Inflammatory macrophage treated with lipopolysaccharide for 1 hour (primary cell): ENCODE measurements at places on chromosomes 3 and 15.
A peak's percentile ranks its signal among the peaks of the same experiment; 100 is the strongest.

DNA sequence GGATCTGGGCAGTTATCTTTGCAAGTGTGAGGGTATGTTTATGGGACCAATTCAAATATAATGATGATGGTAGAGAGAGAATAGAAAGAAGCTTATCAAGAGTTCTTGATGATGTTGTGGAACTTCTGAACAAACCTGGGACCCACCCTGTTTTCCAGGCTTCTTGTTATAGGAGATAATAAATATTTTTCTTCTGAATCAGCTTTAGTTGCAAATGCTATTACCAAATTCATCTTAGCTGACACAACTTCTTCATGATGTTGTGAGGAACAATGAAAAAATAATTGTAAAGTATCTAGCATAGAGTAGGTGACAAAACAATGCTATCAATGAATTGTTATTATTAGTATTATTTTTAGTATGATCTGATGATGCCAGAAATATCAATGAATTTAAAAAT, 43.5 kb upstream of the PTX3 start:
- DNase-seq, result no peak

DNA sequence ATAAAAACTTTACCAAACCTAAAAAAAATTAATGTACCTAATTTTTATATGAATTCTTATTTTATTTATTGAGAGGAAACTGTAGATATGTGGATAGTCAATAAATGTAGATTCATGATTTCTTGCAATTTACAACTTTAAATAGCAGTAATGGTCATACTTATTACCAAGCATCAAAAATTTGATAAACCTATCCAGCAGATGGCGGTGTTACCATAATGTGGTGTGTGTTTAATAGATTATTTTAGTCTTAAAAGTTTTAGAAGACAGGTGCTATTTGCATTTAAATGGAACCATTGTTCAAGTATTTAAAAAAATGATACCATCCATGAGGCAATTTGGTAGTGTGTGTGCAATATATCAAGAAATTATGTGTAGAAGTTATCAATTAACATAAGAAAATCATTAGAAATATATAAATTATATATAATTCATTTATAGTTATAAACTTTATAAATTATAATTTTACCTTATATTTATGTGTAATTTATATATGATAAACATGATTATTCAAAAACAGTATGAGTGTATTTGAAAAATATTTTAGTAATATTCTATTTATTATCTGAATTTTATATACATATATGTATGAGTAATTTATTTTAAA, 176.0 kb upstream of the BCHE start:
- peak; percentile 66 for DNase-seq

GRCh38 chr3:124565013-124565412, 165.2 kb upstream of the UMPS start:
- peak; percentile 30 for DNase-seq

- DNase-seq, result no peak
Observed at GRCh38 chr3:143596957-143597642, 251.2 kb downstream of the SLC9A9 start.

DNA sequence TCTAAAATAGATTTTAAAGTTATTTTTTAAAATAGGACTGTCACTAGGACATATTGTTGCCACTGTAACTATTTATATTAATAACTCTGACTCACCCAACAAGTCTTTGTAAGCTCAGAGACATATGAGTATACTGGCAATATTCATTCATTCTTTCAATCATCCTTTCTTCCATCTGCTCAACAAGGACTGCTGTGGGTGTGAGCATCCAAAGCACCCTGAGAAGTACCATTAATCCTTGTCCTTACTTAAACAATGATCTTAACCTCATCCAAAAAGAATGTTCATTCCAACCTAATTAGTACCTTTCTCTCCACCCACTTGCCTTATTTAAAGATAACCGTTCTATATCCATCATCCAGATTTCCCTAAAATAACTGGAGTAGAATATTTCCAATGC, 94.2 kb upstream of the PPP2R3A start:
- DNase-seq, result no peak

DNA sequence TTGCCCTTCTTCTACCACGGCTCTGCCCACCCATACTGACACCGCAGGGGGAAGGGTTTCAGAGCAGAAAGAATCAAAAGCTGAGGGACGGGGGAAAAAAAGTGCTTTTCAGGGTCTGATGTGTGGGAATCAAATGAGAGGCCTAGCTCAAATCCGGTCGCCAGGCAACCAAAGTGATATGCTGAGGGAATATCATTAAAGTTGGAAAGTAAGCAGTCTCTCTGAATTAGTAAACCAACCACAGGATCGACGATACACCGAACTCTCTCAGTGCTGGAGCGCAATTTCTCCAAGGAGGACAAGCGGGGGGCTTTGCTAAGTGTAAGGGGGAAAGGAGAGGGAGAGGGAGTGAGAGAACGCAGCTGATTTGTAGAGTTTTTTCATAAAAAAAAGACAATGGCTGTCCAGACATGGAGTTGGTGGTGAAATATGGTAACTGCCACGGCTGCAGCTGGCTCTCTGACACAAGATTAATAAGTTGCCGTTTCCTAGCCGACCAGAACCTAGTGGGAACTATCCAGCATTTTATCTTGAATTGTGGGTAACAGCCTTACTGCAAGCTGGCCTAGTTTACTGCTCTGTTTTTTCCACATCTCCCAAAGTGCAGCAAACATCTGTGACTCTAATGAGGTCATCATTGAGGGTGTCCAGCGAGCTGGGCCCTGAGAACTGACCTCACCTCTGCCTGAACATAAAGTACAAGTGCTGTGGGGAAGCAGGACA, 530.2 kb downstream of the SOX2 start:
- DNase-seq, result no peak

DNA sequence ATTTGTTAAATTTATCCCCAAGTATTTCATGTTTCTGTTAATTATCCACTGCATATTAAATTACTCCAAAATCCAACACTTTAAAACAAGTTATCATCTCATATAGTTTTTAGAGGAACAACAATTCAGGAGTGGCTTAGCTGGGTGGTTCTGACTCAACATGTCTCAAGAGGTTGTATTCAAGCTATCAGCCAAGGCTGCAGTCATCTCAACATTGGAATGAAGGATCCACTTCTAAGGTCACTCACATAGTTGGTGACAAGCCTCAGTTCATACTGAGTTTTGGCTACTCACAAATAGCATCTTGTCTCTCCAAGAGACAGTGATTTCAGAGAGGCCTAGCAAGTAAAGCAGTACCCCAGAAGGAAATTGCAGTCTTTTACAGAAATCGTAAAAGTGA, 134.7 kb downstream of the NR2E3 start:
- no peak for DNase-seq

DNA sequence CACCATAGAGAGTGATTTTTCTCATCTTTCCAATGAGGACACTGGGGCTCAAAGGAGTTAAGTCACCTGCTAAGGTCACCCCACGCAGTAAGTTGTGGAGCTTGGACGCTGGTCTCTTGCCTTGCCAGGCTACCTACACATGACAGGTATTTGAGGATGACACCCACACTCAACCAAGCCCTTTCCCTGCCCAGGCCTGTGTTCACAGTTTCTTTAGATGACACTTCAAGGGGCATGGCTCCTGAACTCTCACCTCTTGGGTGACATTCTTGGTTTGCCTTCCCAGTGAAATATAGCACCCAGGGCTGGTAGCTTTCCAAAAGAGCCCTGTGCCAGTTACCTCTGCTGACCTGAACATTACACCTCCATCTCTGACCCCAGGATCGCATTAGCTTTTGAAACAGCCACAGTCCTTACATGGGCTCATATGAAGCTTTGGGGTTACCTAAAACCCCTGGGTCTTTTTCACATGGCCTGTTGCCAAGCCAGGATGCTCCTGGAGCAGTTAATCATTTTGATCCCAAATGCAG, 148.0 kb downstream of the RPLP1 start:
- no peak for DNase-seq

- DNase-seq, result no peak
Observed at GRCh38 chr3:111069974-111070771, 1.4 kb upstream of the NECTIN3 start.

DNA sequence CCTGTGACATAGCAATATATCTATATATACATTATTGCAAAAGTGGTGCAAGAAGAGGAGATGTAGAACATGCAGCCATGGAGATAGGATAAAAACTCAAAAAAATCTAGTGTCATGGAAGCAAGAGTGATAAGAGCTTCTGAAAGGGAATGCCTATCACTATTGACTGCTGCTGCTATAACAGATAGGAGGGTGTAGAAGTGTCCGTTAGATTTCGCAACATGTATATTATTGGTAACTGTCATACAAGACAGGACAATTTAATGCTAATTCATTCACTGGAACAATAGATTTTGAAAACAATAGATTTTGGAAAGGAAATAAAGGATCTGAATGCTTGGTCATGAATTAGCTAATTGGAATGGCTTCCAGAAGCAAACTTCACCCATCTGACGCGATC, 224.5 kb downstream of the ZNF385D start:
- DNase-seq, result no peak
